D721Med (cell line): ENCODE measurements at places on chromosomes 7 and 10.

GRCh38 chr7:155802906-155803417 is 9.3 kb downstream of the SHH start:
- no peak for DNase-seq

DNA sequence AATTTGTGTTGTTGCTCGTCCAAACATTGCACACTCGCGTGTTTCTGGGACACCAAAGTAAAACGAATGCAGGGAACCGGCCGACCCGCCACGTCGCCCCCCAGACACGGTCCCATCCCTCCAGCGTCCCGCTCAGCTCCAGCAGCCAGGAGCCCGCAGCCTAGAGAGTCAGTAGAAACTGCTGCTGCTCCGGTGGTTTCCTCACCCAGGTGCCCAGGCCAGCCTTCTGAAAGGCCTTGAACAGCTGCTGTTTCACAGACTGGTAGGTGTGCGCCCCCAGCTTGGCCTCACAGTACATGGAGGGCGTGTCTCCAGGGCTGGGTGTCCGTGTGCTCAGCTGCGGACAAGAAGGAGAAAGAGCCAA is 126.8 kb downstream of the WDR37 start:
- no peak for DNase-seq

DNA sequence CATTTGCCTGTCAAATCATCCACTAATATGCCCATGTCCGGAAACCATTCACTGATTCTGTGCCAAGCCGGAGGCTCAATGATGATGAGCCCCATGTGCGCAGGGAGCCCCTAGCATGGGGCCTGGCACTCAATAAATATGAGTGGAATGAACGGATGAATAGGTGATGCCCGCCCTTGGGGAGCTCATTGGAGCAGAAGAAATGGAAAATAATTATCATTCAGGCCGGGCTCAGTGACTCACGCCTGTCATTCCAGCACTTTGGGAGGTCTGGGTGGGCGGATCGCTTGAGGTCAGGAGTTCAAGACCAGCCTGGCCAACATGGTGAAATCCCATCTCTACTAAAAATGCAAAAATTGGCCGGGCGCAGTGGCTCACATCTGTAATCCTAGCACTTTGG is 11.0 kb downstream of the RHBDD2 start:
- DNase-seq, result no peak

DNA sequence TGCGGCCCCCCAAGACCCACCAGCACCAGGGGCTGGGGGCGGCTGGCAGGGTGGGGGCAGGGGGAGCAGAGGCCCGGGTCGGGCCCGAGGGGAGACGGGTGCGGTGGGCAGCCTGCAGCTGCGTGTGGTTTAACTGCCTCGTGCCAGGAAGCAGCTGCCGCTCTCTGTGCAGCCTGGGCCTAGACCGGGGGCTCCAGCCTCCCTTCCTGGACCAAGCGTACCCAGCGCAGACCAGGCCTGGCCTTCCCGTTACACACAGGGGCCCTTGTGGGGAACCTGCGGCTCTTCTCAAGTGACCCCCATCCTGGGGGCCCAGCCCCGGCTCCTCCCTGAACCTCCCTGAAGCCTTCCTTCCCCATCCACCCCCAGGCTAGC is 6.6 kb upstream of the INTS1 start:
- no peak for DNase-seq

DNA sequence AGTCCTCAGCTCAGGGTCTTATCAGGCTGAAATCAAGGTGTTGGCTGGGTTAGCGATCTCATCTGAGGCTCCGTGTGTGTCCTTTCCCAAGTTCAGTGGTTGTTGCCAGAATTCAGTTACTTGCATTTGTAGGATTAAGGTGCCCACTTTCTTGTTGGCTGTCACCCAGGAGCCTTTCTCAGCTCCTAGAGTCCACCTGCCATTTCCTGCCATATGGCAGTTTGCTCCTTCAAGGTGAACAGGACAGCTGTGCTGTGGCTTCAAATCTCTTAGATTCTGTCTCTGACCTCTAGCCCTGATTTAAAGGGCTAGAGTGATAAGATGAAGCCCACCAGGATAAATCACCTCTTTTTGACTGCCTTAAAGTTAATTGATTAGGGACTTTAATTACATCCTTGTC is 1.0 kb upstream of the HIF1AN start:
- no peak for DNase-seq

GRCh38 chr7:105972276-105972675 is 9.2 kb downstream of the CDHR3 start:
- no peak for DNase-seq

- DNase-seq, result no peak
These were observed 12.5 kb upstream of the EBLN1 start for GRCh38 chr10:22230158-22230833.

- DNase-seq, result no peak
These were observed 24.6 kb upstream of the GTPBP4 start for GRCh38 chr10:963655-964054.

DNA sequence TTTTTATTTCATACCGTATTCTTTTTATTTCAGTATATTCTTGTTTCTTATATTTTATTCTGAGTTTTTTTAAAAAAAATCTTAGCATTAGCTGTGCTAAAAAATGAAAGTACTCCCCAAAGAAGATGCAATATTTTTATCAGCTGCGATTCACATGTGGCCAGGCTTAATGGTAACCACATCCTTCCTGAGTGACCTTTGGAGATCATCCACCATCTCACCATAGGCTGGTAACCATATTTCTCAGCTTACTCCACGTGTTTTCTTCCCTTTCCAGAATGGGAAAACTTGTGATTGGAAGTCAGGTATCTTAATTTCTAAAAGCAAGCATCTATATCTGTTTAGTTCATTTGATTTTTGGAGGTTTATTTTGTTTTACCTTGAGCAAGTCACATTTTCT is 18.8 kb upstream of the LIPM start:
- no peak for DNase-seq
